Fibroblast of lung (primary cell): ENCODE measurements at places on chromosomes 3 and 15. TPM values are rescaled to one million over a fixed set of nuclear protein-coding genes. Genes with fewer than 3 reads are reported as not detected.

The ALPK3 gene
- 0.26 and 0.50 TPM in 2 replicates for total RNA-seq

The CCR9 gene
- not detected in 2 replicates for total RNA-seq

The CPN2 gene
- total RNA-seq: not detected in 2 replicates

The SAMMSON gene
- total RNA-seq: under 0.01 TPM in 2 replicates

The SPSB4 gene
- not detected in 2 replicates for total RNA-seq

The BFSP2 gene
- not detected in 2 replicates for total RNA-seq

The IL20RB gene
- 0.51 and 3.0 TPM in 2 replicates for total RNA-seq

The CCK gene
- total RNA-seq: 0.33 and 1.0 TPM in 2 replicates

The CILP gene
- total RNA-seq: 0.17 and 0.26 TPM in 2 replicates

The ERICH6 gene
- under 0.01 TPM in 1 of 2 replicates, not detected in the other for total RNA-seq

The MESP2 gene
- 0.77 and 0.99 TPM in 2 replicates for total RNA-seq

The SETD2 gene
- total RNA-seq: 30.8 and 35.3 TPM in 2 replicates

The SLC28A2 gene
- total RNA-seq: not detected in 2 replicates

The CFAP91 gene
- total RNA-seq: 0.17 and 0.77 TPM in 2 replicates

The ZKSCAN7 gene
- 8.5 and 13.2 TPM in 2 replicates for total RNA-seq

The GHSR gene
- not detected in 2 replicates for total RNA-seq

The NDUFB4 gene
- 24.9 and 26.9 TPM in 2 replicates for total RNA-seq

The SH2D7 gene
- total RNA-seq: not detected in 2 replicates

The GSK3B gene
- 37.3 and 37.5 TPM in 2 replicates for total RNA-seq

The GP9 gene
- not detected in 2 replicates for total RNA-seq

The PDE12 gene
- total RNA-seq: 9.0 and 11.1 TPM in 2 replicates

The IMPDH2 gene
- 448 and 560 TPM in 2 replicates for total RNA-seq

The ATR gene
- 17.0 and 21.6 TPM in 2 replicates for total RNA-seq

The SGO1 gene
- 0.26 and 1.8 TPM in 2 replicates for total RNA-seq

The ZNF662 gene
- total RNA-seq: 3.3 and 5.6 TPM in 2 replicates

The SMAD6 gene
- total RNA-seq: 8.7 and 8.9 TPM in 2 replicates

The KNG1 gene
- total RNA-seq: not detected in 2 replicates

The UROC1 gene
- not detected in 2 replicates for total RNA-seq

The KIF7 gene
- 11.4 and 11.6 TPM in 2 replicates for total RNA-seq

The PRSS50 gene
- not detected in 2 replicates for total RNA-seq

The CHDH gene
- 0.77 and 0.83 TPM in 2 replicates for total RNA-seq

The IQGAP1 gene
- total RNA-seq: 160 and 270 TPM in 2 replicates

The REC114 gene
- not detected in 2 replicates for total RNA-seq

The TXNRD3 gene
- total RNA-seq: 8.8 and 10.3 TPM in 2 replicates

The CHRM5 gene
- total RNA-seq: not detected in 2 replicates

The SAMD7 gene
- not detected in 2 replicates for total RNA-seq

The GOLGA6L9 gene
- 1.5 TPM in 2 replicates for total RNA-seq

The DPPA2 gene
- not detected in 2 replicates for total RNA-seq

The RTP3 gene
- total RNA-seq: not detected in 2 replicates

The WNT5A gene
- total RNA-seq: 52.6 and 117 TPM in 2 replicates

The PAQR9 gene
- total RNA-seq: not detected in 2 replicates

The CRYGS gene
- total RNA-seq: 0.99 and 1.0 TPM in 2 replicates

The GOLGA8S gene
- under 0.01 TPM in 1 of 2 replicates, not detected in the other for total RNA-seq

The PLS1 gene
- 0.51 and 0.83 TPM in 2 replicates for total RNA-seq

The UNC13C gene
- not detected in 2 replicates for total RNA-seq

The CCR8 gene
- total RNA-seq: not detected in 2 replicates

The MFAP1 gene
- total RNA-seq: 28.4 and 31.1 TPM in 2 replicates

The CADPS gene
- 33.1 and 63.1 TPM in 2 replicates for total RNA-seq

The CAPN3 gene
- total RNA-seq: 1.8 and 3.6 TPM in 2 replicates

The C3orf38 gene
- total RNA-seq: 26.4 and 27.2 TPM in 2 replicates

The FMN1 gene
- total RNA-seq: 27.7 and 43.8 TPM in 2 replicates

The VIPR1 gene
- total RNA-seq: not detected in 2 replicates

The NKIRAS1 gene
- total RNA-seq: 17.8 and 18.2 TPM in 2 replicates

The CYP1A1 gene
- total RNA-seq: under 0.01 TPM in 1 of 2 replicates, not detected in the other

The CAPN7 gene
- total RNA-seq: 38.0 and 39.0 TPM in 2 replicates

The SOX14 gene
- not detected in 2 replicates for total RNA-seq

The IL1RAP gene
- total RNA-seq: 10.2 and 10.8 TPM in 2 replicates

The CX3CR1 gene
- total RNA-seq: under 0.01 TPM in 1 of 2 replicates, not detected in the other

The MCCC1 gene
- total RNA-seq: 19.8 and 29.1 TPM in 2 replicates
